Epithelial cell of proximal tubule (primary cell): ENCODE measurements at places on chromosomes 13 and 19.

- DNase-seq: no peak
These were observed 52.0 kb upstream of the TNFRSF19 start for GRCh38 chr13:23518231-23518630.

DNA sequence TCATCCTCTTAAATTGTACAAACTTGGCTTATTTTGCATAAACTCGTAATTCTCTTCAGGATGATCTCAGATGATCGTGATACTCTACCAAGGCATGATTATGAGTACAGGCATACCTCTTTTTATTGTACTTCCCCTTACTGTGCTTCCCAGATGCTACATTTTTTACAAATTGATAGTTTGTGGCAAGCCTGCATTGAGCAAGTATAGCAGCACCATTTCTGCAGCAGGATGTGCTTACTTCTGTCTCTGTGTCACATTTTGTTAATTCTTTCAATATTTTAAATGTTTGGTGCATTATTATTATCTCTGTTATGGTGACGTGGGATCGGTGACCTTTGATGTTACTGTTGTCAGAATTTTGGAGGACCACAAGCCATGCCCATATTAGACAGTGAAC, 752.3 kb downstream of the PCDH9 start:
- no peak for DNase-seq

DNA sequence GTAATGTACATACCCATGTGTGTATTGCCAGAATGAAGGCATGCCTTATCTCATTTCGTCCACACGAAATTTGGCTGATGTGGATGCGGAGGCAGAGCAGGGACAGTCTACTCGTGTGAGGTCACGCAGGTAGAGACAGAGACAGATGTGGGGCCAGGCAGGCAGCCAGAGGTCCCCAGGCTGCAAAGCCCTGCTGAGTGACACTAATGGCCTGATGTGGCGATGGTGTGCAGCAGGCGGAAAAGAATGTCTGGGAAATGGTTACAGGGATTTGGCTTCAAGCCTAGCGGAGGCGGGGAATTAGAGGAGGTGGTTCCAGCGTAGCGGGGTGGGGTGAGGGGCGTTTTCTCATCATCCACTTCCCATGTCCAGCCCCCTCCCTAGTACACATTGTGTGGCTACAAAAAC, 4.2 kb upstream of the IZUMO2 start:
- DNase-seq: no peak

DNA sequence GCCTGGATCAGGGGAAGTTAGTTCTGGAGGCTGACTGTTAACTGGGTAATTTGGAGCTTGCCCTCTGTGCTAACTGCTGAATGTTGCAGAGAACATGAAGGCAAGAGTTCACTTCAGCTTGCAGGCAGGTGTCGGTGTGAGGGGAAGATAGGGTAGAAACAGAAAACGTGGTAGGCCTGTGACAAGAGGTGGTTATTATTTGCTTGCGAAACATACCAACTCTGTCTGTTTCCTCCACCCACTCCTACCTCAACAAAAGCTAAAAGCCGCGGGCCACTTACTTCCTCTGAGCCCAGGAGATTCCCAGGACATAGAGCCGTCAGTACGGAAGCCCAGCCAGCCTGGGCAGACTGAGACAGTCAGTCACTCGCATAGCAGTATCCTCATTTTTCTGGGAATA, 119.2 kb upstream of the ABCC4 start:
- DNase-seq: no peak

- no peak for DNase-seq
These were observed 109.5 kb downstream of the TM9SF2 start for GRCh38 chr13:99610702-99611289.

DNA sequence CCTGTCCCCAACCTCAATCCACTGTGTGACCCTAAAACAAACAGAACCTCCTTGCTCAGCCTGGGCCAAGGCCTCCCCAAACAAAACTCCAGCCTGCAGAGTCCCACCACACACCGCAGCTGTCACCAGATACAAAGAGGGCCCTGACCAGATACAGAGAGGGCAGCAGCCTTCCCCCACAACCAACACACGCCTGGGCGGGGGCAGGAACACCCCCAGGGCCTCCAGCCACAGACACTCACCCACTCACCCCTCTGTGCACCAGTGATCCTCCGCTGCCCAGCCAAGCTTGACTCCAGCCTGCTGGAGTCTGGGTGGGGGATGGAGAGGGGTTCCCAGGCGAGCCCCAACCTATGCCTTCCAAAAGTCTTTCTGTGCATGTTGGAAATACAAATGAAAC, 5.9 kb upstream of the CIRBP start:
- DNase-seq: no peak

GRCh38 chr19:18612051-18612771, 459 bp upstream of the TMEM59L start:
- no peak for DNase-seq

DNA sequence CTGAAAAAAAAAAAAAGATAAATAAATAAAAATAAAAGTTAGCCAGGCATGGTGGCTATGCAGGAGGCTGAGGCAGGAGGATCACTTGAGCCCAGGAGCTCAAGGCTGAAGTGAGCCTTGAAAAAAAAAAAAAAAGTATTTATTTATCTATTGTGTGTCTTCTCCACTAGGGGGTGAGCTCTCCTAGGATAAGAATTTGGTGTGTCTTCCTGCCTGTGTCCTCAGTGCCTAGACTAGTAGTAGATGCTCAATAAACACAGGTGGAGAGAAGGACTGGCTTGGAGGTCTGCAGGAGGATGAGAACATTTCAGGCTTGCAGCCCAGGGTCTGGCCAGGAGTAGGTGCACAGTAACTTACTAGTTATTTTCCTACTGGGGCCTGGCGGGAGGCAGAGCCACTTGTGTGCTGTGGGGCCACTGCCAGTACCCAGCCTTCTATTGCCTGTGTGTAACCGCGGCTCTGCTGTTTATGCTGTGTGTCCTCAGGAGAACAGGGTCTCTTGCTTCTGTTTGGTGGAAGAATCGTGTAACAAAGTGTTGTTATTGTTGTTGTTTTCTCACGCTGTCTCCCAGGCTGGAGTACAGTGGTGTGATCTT, 5.4 kb downstream of the LMTK3 start:
- no peak for DNase-seq

- no peak for DNase-seq
These were observed 296.5 kb downstream of the ZNF536 start for GRCh38 chr19:30668521-30669155.

DNA sequence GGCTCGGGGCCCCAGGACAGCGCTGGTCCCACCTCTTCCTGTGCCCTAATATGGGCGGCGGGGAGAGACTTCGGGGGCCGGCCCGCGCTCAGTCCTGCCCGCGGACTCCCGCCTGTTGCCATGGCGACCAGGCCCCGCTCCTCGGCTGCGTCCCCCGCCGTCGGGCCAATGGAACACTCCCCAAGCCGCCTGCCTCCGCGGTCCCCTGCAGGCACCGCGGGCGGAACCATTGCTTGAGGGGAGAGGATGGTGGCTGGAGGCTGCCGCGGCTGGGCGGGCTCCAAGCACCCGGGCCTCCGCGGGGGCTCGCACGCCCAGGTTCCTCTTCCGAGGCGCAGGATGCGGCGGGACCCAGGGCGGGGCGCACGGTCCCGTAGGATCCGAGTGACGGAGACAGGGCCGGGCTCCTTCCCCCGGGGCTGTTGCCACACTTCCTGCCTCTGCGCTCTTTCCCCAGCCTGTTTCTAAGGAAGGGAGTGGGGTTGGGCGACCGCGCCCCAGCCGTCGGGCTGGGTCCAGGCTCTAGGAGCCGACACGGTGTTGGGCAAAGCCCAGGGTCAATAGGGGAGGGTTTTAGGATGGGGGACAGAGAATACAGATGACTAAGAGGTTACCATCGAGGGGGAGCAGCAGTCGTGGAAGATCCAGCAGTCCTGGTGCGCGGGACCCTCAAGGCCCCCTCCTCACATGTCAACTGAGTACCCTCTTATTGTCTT, 1.2 kb upstream of the JUNB start:
- no peak for DNase-seq

- no peak for DNase-seq
These were observed 1.0 kb upstream of the KDM4B start for GRCh38 chr19:4967738-4968461.

GRCh38 chr13:54513254-54513653, 1484.6 kb downstream of the OLFM4 start:
- no peak for DNase-seq

DNA sequence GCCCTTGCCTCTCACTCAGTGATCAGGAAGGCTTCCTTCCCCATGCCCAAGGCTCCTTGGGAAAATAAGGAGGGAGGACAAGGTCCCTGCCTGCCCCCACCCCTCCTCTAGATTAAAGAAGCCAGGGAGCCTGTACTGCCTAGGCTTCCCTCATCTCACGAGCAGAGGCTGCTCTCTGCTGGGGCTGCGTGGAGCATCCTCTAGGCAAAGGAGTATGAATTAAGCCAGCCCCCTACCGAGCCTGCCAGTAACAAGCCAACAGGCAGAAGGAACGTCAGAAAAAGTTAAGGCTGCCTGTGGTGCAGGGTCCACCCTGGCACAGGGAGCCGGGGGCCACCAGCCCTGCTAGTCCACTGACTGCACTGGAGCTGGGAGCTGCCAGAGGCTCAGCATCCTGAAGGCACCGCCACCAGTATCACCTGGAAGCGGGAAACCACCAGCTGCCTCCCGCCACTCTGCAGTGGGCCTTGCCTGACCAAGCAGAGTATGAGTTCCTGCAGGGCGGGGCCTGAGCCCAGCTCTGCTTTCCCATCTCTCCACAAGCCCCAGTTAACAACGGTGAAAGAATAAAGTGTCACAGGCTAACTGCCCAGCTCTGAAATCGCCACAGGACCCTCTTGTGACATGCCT, 6.8 kb downstream of the NAPA start:
- DNase-seq: no peak

GRCh38 chr13:47004540-47004939, 107.7 kb upstream of the HTR2A start:
- no peak for DNase-seq

DNA sequence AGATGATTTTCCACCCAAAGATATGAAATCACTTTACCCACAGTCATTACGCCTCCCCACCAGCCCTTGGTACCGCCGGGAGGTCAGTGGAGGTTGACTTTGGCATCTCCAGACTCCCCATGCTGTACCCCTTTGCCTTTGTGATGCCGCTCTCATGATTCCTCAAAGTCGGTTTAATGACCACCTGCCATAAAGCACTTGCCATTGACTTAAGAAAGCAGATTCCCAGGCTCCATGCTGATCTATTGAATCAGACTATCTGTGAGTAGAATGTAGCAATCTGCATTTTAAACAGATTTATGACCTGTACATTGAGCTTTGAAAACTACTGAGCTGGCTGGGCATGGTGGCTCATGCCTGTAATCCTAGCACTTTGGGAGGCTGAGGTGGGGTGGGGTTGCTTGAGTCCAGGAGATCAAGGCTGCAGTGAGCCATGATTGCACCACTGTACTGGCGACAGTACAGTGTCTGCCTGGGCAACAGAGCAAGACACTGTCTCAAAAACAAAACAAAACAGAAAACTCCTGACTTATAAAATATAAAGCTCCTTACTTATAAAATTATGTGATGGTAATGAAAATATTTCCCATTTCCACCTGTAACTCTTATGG, 235.2 kb downstream of the KLF5 start:
- DNase-seq: no peak

- DNase-seq: no peak
These were observed 13.1 kb upstream of the CEACAM16 start for GRCh38 chr19:44685877-44686276.

DNA sequence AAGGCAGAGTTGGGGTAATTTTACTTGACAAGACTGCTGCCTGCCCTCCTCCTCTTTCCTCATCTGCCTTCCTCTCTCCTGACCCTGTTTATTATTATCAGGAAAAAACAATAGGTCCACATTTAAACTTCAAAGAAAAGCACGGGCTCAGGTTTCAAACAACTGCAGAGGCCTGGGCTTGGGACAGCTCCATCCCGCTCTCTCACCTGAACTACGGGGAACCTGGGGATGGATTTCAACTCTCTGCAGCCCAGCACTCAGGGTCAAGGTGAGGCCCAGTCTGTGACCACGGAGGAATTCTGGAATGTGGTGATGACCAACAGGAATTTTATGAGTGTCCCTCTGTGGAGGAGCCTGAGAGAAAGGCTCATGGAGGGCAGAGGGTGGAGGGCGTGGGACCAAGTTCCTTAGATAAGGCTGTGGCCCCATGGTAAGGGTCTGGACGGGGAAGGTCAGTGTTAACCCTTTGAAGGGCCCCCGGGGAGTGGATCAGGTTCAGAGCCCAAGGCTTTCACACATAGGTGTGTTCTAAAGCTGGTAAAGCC, 220.8 kb upstream of the MAB21L1 start:
- no peak for DNase-seq

- no peak for DNase-seq
These were observed 81.3 kb upstream of the FRY start for GRCh38 chr13:31950111-31950815.

- no peak for DNase-seq
These were observed 603.4 kb upstream of the PCDH9 start for GRCh38 chr13:67833564-67833963.

DNA sequence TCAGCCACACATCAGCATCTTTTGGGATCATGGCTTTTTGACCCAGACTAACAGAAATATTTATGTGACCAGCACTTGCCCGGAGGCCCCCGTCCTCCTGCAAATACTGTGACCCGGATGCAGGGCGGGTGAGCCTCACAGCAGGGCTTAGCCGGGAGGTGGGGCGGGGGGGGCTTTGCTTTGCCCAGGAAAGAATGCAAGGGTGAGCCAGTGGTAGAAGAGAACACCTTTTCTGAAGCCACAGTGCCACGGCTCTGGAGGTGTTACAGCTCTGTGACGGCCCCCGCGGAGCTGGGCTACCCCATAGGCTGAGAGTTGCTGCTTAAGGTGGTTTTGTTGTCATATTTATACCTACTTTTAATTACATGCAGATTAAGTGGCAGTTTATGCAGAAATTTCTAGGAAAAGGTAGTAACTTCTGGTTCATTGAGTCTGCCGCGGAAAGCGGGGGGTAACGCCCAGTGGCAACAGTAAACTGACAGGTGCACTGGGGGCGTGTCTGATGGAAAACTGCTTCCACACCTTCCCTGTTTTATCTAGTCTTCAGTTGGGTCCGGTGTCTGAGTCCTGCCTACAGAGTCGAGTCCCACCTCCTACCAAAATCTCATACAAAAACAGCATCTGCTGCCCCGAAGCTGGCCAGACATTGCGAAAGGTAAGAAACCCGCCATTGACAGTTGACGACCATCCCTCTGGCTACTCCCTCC, 187.9 kb downstream of the TEX29 start:
- no peak for DNase-seq
